ENCODE measurements at places on chromosomes 5 and 9.

- DNase-seq, result no peak
Measured at GRCh38 chr5:174328631-174329299, 283.3 kb downstream of the NSG2 start.

GRCh38 chr5:136199408-136199807, 6.4 kb upstream of the SMIM32 start:
- no peak for DNase-seq

- no peak for DNase-seq
Measured at GRCh38 chr5:44900273-44900954, 91.7 kb downstream of the MRPS30 start.

GRCh38 chr5:42872865-42873264, 61.2 kb upstream of the SELENOP start:
- DNase-seq, result no peak

- no peak for DNase-seq
Measured at GRCh38 chr5:83471405-83472212, at the start of gene VCAN. Gene VCAN (plus strand): TSS chr5:83471744. CDS start chr5:83483519, 11,775 bp downstream.

DNA sequence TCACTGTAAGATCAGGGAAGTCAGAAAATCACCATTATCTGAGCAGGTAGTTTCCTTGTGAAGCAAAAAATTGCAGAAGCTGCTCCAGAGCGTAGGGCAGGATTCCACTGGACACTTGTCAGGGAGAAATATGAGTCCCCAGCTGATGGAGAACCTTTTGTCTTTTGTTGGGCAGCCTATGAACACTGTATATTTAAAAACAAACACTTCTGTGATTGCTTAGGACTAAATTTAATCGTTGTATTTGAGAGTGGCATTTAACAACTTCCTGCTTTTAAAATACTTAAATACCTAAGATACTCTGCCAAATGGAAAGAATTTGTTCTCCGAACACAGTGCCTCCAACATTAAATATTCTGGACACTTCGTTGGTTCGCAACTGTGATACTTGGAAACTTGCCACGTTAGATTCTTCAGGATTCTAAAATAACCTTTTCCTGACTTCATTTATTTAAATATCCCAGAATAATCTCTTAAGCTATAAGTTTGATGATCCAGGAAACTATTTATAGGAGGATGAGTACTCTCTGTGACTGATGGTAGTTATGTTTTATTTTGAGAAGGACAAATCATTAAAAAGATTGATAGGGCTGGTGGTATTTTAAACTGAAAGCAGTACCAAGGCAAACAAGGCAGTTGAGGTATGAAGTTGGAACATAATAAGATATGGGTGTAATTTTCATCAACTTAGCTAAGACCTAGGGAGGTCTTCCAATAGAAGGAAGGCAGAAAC, 2.7 kb upstream of the HSPA4 start:
- DNase-seq, result no peak

DNA sequence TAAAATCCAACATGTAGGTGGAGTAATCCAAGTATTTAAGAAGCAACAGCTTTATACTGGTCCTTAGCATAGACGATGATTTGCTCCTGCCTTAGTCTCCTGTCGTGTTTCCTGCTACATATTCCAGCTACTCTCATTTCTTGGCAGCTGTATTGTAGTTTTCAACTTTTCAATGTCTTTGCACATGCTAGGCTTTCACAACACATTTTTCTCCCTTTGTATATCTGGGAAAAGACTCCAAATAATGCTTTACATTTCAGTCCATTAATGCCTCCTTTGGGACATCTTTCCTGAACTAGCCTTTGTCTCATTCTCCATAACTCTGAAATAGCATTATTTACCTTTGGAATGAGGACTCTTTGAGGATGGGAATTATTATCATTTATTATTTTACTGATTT, 508.0 kb downstream of the PTPRD start:
- DNase-seq, result no peak

- DNase-seq, result no peak
Measured at GRCh38 chr9:133733421-133733795, 4.7 kb downstream of the SARDH start.

DNA sequence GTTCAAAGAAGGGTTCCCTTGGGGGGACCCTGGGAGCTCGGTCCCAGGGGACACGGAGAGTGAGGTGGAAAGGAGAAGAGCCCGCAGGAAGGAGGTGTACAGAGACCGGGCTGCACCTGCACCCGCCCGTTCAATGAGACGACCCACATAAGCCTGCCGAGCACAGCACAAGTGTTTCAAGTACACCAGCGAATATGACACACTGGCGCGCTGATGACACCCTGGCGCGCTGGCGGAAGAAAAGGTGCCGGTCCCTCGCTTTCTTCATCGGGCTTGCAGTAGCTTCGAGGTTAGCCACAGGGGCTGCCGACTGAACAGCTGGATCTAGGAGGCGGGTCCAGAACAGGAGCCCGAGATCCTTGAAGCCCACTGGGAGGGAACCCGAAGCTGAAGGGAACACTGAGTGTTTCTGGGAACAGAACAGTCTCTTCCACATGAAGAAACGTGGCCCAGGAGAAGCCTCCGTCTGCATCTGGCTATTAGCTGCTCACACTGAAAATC, 1.4 kb downstream of the TBC1D9B start:
- DNase-seq, result no peak
